Central memory CD4-positive, alpha-beta T cell (primary cell): ENCODE measurements at places on chromosomes 2 and 18.
A peak's percentile ranks its signal among the peaks of the same experiment; 100 is the strongest.

DNA sequence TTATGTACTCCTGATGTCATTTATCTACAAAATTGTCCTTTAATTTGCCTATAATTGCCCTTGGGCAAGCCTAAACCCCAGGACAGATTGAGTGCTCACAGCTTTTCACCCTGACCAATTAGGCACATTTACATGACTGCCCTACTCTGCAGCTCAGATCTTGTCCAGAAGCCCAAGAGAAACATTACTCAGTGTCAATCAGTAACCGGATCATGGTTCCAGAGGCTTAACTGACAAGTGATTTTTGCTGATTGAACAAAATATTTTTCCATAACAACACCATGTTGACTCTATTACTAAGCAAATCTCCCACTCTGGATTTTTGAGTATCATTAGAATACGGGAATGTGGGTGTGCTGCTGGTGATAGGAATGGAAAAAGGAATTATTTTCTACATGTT is 465.4 kb upstream of the TNP1 start:
- DNase-seq = no peak

DNA sequence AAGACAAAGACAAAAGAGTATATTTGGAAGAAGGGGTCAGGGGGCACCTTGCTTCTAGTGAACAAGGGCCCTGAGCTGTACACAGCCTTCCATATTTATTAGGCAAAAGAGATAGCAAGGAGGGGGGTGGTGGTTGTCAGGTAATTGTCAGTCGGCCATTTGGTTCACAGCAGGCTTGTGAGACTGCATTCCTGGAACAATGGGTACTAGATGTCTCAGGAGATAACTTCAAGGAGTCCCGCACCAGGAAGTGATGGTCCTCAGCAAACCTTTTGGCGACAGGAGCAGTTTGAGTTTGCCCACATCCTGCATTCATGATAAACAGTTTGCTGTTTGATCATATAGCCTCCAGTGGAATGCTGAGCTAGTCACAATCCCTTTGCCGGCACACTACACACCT is 376.4 kb upstream of the RAB12 start:
- DNase-seq = no peak

GRCh38 chr2:68968221-68968620 is 6.2 kb upstream of the GKN1 start:
- no peak for DNase-seq

DNA sequence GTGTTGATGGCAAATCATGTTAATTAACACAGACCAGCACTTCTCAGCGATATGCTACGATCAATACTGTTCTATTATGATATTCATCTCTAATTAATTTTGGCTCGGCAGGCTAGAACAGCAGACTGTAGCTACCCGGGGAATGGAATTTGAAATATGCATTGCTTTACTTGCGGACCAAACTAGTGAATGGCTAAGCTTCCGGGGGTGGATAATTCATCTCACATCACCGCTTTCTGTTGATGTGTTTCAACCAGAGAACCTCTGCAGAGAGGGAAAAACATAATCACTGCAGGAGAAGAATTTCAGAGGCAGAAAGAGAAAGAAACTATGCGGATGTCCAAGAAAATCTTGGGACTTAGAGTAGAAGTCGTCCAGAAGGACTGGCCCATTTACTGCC is 490.9 kb downstream of the STK39 start:
- DNase-seq = no peak

GRCh38 chr2:169928463-169928864 is 101.2 kb downstream of the UBR3 start:
- peak; percentile 32 for DNase-seq

- no peak for DNase-seq
Measured at GRCh38 chr2:43142921-43143438, 83.4 kb downstream of the ZFP36L2 start.

DNA sequence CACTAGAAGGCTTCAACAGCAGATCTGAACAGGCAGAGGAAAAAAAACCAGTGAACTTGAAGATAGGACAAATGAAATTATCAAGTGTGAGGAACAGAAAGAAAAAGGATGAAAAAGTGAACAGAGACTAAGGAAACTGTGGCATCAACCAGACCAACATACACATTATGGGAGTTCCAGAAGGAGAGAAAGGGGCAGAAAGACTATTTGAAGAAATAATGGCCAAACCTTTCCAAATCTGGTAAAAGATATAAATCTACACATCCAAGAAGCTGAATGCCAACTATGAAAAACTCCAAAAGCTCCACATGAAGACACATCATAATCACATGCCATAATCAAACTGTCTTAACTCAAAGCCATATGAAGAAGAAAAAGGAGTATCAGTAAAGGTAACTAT is 79.8 kb downstream of the ROCK1 start:
- no peak for DNase-seq

DNA sequence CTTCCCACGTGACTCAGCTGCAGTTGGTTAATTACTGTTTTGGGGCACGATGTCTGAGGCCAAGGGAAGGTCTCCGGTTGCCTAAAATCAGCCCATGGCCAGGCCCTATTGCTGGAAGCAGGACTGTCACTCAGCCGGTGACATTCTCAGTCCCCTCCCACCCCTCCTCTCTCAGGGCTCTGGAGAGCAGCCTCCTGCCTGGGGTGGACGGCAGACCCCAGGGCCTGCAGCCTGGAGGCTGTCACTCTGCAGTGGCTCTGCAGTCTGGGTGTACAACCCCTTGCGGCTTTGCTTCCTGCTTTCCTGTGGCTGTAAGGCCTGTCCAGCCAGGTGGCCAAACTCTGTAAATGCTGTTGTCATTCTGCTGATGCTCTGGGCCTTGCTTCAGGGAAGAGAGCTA is 32.8 kb downstream of the ZBTB7C start:
- no peak for DNase-seq

GRCh38 chr2:97906307-97906706 is 89.4 kb downstream of the TMEM131 start:
- no peak for DNase-seq

- no peak for DNase-seq
Measured at GRCh38 chr18:78305789-78306188, 673.8 kb upstream of the SALL3 start.

GRCh38 chr2:196823750-196824522 is 14.8 kb upstream of the C2orf66 start:
- no peak for DNase-seq

DNA sequence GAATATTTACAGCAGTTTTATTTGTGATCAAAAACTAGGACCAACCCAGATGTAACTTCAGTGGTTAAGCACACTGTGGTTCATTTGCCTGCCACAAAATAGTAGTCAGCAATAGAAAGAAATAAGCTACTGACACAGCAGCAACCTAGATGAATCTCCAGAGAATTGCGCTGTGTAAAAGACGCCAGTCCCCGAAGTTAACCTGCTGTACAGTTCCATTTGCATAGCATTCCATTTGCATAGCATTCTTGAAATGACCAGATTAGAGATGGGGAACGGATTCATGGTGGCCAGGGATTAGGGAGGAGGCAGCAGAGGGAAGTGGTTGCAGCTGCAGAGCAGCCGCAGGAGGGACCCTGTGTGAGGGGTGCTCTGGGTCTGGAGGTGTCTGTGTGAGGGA is 39.3 kb upstream of the NFATC1 start:
- no peak for DNase-seq

DNA sequence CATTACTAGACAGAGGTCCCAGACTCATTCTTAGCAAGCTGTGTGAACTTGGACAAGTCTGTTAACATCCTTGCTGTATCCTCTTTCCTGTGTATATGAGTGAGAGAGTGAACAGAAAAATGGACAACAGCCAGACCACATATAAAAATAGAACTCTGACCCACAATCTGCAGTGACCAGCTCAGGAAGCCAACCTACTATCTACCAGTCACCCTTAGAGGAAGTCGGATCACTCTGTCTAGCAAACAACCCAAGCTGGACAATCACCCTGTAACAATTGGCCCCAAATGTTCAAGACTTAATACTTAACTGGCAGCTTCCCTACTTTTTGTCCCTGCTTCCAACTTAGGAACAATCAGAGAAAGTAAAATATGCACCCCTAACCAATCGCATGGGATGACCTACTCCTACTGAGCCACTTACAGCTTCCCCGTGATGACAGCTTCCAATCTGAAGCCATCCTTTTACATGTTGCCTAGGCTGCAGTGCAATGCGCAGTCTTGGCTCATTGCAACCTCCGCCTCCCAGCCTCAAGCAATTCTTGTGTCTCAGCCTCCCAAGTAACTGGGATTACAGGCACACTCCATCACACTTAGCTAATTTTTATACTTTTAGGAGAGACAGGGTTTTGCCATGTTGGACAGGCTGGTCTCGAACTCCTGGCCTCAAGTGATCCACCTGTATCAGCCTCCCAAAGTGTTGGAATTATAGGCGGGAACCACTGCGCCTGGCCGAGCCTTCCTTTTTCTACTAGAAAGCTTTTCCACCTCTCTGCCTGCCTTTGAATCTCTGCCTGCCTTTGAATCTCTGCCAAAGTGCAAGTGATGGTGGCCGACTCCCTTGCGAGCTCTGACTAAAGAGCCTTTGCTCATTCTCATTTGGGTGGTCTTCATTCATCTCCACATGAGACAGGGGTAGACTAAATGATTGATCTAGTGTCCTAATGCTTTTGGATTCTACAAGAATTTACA is 158.3 kb upstream of the NDUFV2 start:
- no peak for DNase-seq

DNA sequence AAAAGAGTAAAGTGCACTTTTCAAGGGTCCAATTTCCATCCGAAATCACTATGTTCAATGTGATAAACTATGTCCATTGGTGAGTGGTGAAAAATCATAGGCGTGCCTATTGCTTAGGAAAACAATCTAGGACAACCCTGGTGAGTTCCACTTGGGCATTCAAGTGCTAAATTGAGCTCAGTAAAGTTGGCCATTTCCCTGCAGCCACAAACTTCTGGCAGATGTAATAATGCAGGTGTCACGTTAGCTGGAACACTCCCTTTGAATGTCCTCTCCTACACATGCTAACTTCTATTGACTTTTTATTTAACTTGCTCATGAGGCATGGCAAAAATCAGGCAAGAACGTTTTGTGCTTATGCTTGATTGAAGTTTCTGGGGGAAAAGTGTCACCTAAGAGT is 67.1 kb downstream of the CPS1 start:
- DNase-seq = no peak

- no peak for DNase-seq
Measured at GRCh38 chr2:152738438-152738837, 20.0 kb downstream of the ARL6IP6 start.

- DNase-seq = no peak
Measured at GRCh38 chr2:132645176-132645575, 24.8 kb downstream of the LYPD1 start.

- peak; percentile 5 for DNase-seq
Measured at GRCh38 chr18:13176847-13177246, 41.7 kb upstream of the LDLRAD4 start.

- no peak for DNase-seq
Measured at GRCh38 chr2:62856228-62857040, 150.9 kb downstream of the EHBP1 start.

DNA sequence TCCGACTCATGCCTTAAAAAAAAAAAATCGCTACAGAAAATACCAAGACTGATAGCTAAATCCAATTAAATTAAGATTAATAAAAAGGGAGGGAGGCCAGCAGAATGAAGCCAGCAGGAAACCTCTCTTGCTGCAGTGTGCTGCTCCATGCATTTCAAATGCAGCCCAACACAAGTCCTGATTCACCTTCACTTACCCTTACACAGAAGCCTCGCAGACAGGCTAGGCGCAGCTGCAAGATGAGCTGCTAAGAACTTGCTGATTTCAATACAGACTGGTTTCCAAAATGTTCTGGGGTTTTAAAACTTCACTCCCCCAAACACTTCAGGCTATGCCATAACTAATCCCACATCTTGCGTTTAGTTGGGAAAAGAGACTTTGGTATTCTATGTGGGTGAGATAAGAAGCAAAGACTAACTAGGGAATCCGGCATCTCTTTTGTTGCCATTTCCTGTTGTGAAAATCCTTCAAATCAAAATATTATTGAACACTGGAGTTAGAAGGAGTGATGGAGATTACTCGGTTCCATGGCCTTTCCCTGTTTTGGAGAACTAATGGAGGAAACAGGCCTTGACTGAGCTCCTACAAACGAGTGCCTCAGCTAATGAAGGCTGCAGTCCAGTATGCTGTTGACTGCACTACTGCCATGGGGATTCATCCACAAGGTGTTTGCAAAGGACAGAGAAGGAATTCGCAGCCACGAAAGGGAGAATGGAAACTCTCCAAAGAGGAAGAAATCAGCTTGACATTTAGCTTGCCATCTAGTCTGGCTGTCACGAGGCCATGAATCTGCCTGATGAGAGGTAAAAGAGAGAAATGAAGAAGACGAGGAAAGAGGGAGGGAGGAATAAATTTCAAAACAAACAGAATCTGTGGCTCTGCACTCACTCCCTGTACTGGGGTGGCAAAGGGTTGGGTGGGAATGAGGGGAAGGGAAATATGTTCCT is 67.3 kb downstream of the CLHC1 start:
- DNase-seq = no peak

DNA sequence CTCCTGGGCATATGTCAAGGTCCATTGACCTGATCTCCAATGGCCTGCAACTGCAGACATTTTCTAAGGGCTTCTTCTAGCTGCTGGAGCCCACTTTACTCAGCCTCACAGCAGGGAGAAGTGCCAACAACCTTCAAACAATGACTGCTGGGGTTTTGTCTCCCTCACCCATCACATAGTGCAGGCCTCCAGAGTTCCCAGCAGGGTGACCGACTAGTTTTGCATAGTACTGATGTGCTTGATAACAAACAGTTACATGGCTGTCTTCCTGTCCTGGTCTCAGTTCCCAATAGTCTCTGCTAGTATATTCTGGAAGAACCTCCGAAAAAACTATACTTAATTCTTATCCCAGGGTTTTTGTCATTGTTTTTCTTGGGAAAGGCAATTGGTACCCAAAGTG is 10.4 kb upstream of the NETO1 start:
- DNase-seq = no peak

DNA sequence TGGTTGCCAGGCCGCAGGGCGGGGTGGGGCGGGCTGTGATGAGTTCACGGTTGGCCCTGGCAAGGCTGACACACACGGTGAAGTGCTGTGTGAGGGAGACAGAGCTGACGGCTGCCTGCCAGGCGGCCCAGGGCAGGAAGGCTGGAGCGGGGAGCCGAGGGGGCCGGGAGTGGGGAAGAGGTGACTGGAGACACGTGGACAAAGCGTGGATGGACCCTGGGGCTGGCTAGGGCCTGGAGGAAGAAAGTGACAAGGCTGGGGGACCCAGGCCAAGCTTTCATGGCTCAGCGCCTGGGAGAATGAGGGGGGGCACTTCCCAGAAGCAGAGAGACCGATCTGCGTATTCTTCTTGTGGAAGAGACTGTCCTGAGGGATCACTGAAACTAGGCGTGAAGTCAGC is 123.2 kb downstream of the DYSF start:
- no peak for DNase-seq

DNA sequence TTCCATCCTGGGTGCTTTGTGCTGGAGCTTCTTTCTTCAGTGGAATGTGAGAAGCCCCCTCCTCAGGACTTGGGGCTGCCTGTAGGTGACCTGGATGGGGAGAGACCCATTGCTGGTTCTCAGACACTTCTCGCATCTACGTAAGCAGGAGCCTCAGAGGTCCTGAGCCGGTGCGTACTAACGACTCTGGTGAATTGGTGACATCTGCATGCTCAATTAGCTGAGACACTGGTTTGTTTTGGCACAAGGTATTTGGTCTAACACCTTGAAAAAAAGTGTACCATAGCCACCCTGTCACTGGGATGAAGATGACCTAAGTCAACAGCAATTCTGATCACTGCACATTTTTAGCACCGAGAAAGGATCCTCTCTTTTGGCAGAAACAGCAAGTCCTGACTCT is 57.7 kb downstream of the LRRC30 start:
- DNase-seq = no peak

GRCh38 chr2:230327418-230328154 is 593 bp downstream of the SP140L start:
- no peak for DNase-seq
